Activated T-helper 1 cell treated with anti-CD3 and anti-CD28 coated beads, Interleukin-2, amount 50 U/mL, for 16 hours (primary cell): ENCODE measurements at places on chromosomes 16 and 17.

DNA sequence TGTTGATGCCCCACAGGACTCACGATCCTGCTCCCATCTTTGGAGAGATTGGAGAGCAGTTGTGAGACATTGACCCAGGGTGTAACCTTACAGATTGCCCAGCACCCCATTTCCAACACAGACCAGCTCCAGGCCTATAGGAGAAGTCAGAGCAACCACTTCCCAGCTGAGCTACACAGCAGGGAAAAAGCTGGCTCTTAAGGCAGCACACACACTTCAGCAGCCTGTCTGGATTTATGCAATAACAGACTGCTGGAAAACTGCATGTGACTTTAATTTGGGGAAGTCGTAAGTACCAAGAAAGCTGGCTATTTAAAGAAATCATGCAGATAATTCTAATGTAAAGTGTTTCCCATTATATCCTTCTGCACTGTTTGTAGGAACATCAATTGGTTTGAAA is 30.8 kb downstream of the NOG start:
- DNase-seq, result no peak

GRCh38 chr16:73610605-73611156 is 562.8 kb upstream of the ZFHX3 start:
- no peak for DNase-seq

DNA sequence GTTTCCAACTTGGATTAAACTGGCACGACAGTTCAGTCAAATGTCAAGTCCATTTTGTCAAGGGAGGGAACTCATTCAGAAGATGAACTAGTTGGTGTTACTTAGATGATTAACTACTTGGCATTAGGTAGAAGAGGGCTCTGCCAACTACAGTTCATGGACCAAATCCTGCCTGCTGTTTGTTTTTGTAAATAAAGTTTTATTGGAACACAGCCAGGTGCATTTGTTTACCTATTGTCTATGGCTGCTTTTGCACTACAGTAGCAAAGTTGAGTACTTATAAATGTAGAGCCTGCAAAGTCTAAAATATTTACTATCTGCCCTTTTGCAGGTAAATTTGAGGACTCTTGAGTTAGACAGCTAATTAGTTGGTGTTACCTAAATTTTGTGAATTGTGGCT is 410.0 kb downstream of the MAF start:
- DNase-seq, result no peak

GRCh38 chr16:27323781-27324561 is 10.2 kb downstream of the IL4R start:
- no peak for DNase-seq

GRCh38 chr16:87945351-87946042 is 5.7 kb upstream of the BANP start:
- no peak for DNase-seq

DNA sequence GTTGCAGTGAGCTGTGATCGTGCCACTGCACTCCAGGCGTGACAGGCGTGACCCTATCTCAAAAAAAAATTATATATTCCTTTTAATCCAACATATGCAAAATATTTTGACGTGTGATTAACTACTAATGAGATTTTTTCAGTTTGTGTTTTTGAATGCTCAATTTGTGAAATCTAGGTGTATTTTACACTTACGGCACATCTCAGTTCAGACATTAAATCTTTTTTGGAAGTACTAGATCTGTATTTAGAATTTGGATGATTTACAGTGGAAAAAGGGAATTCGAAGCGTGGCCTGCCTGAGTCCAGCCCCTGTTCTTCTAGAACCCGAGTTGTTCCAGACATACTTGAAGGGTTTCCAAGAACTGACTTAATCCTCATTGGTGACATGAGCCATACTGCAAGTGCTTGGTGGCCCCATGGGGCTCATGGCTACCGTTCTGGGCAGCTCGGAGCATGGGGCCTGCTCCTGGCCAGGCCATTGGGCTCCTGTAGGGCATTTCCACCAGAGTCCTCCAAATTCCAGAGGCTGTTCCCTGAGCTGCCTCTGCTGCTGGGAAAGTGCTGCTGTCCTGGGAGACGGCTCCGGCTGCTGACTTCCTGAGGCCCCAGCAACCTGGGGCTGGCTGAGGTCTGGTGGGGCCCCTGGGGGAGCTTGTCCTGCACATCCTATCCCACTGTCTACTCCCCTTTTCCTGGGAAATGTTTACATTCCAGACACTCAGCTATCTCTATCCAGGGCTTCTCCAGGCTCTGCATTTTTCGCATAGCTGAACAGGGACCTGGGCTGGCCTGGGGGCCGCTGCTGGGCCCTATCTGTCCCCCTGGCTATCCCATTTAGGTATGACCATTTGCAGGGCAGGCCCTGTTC is 27.2 kb downstream of the LLGL2 start:
- DNase-seq, result no peak

- DNase-seq, result no peak
Observed at GRCh38 chr16:13553453-13553985, 366.4 kb upstream of the ERCC4 start.

DNA sequence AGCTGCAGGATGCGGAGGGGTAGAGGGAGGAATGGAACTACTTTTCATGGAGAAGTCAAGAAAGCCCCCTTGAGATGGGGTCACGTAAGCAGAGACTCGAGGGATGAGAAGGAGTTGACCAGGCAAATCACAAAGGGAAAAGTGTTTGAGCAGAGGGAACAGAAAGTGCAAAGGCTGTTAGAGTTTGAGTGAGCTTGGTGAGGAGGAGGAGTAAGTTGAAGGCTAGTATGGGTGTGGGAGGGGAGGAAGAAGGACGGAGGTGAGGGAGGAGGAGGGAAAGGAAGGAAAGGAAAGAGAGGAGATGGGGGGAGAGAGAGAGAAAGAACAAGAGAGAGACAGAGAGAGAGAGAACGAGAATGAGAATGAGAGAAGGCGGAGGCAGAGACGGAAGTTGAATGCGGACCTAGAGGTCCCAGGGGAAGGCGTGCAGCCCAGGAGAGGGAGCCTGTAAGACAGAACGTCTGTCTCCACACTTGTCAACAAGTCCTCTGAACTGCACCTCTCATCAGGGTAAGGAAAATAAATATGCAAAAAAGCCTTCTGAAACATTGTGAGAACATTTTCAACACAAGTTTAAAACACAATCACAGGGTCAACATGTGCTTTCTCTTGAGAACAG is 279.8 kb upstream of the EEF2KMT start:
- DNase-seq, result no peak

GRCh38 chr17:71334048-71334751 is 786.6 kb upstream of the SOX9 start:
- no peak for DNase-seq

- no peak for DNase-seq
Observed at GRCh38 chr17:69009930-69010329, 50.8 kb downstream of the ABCA9 start.

DNA sequence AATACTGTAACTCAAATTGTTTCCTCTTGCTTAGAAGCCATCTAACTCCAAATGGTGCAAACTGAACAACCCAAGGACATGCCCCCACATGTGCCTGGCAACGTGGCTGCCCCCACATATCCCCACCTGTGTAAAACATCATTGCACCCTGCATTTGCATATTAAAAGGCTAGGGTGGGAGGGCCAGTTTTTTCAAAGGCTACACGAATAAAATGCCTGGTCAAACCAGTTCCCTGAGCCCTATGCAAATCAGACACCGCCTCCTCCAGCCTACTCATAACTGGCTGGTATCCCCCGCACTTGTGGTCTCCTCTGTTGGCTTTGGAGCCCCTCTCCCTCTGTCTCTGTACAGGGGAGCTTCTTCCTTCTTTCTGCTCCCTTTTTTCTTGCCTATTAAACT is 26.7 kb downstream of the C16orf54 start:
- no peak for DNase-seq

DNA sequence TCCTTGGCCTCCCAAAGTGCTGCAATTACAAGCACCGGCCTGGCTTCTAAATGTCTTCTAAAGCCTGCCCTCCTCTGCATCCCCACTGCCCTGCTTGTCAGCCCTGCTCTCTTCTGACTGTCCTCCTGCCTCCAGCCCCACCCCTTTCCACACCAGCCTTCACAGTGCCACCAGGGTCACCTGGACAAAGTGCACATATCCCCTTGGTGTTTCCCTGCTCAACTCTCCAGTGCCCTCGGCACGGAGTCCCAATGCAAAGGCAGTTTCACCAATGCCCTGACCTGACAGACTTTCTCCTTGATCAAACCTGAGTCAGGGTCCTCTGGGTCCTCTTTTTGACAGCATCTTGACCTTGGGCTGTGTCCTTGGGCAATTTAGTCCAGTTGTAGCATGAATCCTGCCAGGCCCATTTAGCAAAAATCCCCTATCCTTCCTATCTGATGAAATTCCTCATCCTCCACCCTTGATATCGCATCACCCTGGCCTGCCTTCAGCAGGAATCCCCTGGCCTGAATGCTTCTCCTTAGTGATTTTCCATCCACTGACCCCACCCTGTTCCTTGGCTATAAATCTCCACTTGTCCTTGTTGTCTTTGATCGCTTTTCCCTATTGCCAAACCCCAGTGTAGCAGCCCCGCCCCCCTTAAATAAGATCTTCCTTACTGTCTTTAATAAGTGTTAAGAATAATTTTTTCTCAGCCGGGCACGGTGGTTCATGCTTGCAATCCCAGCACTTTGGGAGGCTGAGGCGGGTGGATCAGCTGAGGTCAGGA is 42.7 kb upstream of the ETV4 start:
- DNase-seq, result no peak

- no peak for DNase-seq
Observed at GRCh38 chr17:79539944-79540705, 70.7 kb downstream of the RBFOX3 start.

- no peak for DNase-seq
Observed at GRCh38 chr17:78839235-78839761, 1.3 kb downstream of the USP36 start.

- DNase-seq, result no peak
Observed at GRCh38 chr16:57749101-57749692, 13.6 kb downstream of the KATNB1 start.

- DNase-seq, result no peak
Observed at GRCh38 chr17:10798910-10799309, 5.0 kb downstream of the TMEM238L start.

DNA sequence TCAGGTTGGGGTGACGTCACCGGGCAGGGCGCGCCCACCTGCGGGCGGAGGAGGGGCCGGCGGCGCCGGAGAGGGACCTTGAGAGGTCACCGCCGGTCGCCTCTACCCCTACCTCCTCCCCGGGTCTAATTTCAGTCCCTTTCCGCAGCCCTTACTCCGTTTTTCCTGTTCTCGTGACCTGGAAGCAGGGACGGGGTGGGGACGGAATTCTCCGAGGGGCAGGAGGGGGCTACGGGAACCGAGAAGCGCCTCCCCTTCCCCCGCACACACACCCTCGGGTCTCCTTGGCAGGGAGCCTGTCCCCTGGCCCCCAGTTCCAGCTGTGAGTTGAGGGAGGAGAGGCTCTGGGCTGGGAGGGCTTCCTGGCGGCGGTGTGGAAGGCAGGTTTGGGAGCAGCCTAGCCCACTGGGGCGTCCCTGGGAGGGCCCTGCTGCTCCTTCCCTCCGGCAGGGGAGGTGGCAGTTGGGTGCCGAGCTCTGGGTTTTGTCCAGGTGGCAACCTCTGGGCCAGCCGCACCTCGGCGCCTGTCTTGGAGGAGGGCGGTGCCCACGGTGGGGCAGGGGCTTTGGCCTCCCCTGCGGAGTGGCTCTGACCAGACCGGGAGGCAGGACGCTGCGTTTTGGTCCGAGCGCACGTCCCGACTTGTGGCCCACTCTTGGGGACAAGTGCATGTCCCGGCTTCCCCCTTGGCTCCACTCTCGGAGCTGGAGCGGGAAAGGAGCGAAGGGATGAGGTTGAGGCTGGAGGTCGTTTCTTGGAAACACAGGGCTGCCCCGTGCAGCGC is 773 bp downstream of the SYNGR3 start:
- no peak for DNase-seq

DNA sequence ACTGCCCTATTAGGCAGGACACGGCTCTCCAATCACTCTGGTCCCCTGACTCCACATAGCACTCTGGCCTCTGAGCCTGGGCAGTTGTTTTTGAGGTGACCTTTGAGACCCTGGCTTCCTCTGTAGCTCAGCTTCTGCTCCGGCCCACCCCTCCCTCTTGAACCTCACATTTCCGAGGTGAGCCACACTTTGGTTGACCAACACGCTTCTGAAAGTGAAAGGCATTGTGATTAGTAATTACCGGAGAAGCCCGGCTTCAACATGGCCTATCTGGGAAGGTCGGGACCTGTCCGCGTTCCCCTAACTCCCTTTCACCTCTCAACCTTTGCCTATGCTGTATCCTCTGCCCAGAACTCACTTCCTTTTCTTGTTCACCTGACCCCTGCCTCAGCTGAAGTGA is 10.3 kb upstream of the ITGAX start:
- DNase-seq, result no peak

DNA sequence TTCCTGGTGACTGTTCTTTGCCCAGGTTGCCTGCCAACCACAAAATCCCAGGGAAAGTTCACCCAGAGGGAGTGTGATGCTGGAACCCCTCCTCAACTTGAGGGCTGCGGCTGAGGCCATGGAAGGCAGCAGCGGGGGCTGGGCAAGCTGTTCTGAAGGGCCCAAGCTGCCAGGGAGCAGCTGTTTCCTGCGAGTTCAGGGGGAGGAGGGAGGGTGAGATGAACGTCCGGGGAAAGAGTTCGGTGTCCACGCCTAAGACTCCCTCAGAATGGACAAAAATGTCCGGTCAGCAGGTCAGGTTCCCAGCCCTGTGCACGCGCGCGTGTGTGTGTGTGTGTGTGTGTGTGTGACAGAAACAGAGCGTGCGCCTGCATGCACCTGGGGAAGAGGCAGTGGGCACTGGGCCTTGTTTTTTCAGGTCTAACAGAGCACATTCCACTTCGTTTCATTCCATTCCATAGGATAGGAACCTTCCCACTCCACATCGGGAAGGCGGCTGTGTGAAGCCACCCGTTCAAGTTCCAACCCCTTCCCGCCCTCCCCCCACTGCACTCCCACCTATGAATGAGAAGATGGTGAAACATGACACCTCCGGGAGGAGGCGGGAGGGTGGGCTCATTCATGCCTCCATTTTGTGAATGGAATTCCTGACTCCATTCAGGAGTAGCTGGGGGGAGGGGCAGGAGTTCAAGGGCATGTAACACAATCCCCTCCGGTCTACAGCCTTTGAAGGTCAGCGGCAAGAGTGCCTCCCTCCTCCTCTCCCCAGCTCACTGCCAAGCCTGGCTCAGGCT is 15.7 kb downstream of the ETV4 start:
- DNase-seq, result no peak

- DNase-seq, result no peak
Observed at GRCh38 chr17:45753645-45754225, 30.4 kb upstream of the CRHR1 start.

DNA sequence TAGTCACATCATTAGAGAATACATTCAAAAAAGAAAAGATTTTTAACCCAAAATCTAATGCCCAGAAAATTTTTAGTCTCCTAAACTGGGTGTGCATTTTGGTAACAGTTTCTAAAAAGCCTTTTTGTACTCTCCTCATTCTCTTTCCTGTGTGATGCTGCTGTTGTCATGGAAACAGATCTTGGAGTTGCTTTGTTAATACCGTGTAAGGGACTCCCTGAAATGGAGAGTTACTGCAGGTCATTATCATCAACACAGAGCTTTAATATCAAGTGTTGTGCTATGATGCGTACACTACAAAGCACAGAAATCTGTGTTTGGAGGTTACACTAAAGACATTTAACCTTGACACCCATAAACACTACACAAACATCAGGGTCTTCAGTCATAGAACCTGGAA is 216.3 kb downstream of the PRKCA start:
- DNase-seq, result no peak
